CD4-positive, alpha-beta memory T cell (primary cell): ENCODE measurements at places on chromosomes 2 and 18.

DNA sequence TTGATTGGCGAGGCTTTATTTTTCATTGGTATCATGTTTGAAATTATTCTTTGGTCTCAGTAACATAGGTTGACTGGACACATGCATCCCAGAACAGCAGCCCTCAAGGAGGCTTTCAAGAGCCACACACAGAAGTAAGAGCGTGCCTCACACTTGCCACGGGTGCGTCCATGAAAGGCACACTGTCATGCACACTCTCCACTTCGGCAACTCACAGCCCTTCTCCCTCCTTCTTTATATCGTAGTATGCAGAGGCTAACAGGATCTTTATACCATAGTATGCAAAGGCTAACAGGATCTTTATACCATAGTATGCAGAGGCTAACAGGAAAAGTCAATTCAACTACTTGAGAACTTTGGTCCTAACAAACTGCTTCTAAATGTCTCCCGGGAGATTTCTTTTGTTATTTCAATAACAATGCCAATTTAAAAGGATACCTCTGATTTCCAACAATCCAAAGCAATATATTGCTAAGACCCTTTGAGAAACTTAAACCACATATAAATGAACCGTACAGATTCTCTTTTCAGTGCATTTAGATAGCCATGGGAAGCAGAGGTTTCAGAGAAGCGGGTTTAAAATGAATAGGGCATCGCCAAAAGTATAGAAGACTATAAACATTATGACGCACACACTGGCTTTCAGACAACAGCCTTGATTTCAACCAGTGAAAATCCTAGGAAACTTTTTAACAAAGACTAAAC is 26.5 kb upstream of the ZNF516 start:
- H3K4me3 ChIP-seq, result no peak overlapping the region
- peaks cover 4% of the 10 kb centered on the region for H3K4me1 ChIP-seq
- H3K27ac ChIP-seq, result no peak overlapping the region
- H3K36me3 ChIP-seq, result no peaks in the 10 kb centered on the region
- DNase-seq, result no peak

GRCh38 chr2:38294597-38294996 is 82.5 kb downstream of the ATL2 start:
- H3K27ac ChIP-seq, result no peak overlapping the region
- peaks cover 14% of the 10 kb centered on the region for H3K36me3 ChIP-seq
- H3K27me3 ChIP-seq, result no peaks in the 10 kb centered on the region
- H3K4me3 ChIP-seq, result no peak overlapping the region
- DNase-seq, result no peak

- no peak overlapping the region for H3K4me3 ChIP-seq
- H3K27me3 ChIP-seq, result no peaks in the 10 kb centered on the region
- no peak overlapping the region for H3K27ac ChIP-seq
- DNase-seq, result no peak
Measured at GRCh38 chr2:190173392-190173791, 110.9 kb upstream of the MSTN start.

DNA sequence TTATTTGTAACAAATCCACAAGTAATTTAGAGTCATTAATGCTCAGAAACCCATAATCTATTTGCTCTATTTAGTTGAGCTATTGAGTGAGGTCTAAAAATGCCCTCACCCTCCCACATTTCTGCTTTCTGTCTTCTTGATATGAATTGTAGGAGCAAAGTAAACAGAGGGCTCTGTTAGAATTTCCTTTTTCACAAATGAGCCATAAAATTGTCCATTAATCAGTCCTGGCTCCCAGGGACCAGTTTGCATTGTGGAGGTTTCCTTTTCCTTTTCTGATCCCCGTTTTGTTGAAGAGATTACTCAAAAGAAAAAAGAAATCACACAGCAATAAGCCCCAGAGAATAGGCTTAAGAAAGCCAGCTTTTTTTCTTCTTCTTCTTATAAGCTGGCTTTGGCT is 476.7 kb downstream of the EPHA4 start:
- no peak for DNase-seq
- H3K4me3 ChIP-seq, result no peak overlapping the region
- H3K27ac ChIP-seq, result no peak overlapping the region
- H3K36me3 ChIP-seq, result no peaks in the 10 kb centered on the region

- H3K36me3 ChIP-seq, result no peaks in the 10 kb centered on the region
- H3K4me1 ChIP-seq, result no peaks in the 10 kb centered on the region
- no peaks in the 10 kb centered on the region for H3K27me3 ChIP-seq
- H3K27ac ChIP-seq, result no peak overlapping the region
Measured at GRCh38 chr2:205766779-205767359, 84.6 kb downstream of the NRP2 start.

DNA sequence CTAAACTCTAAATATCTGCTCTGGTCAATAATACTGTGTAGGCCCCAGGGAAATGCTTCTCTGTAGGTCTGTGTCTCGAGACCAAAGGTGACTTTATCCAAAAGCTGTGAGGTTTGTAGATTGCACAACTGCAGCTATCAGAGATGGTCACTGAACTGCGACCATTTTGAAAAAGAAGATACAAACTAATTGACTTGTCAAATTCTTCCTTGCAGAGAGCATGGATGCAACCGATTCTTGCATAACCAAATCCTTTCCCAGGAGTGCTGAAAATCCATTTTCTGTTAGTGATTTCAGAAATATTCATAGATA is 155.8 kb downstream of the SH3BP4 start:
- no peaks in the 10 kb centered on the region for H3K36me3 ChIP-seq
- no peaks in the 10 kb centered on the region for H3K27me3 ChIP-seq
- no peak for DNase-seq
- no peak overlapping the region for H3K4me3 ChIP-seq

- no peaks in the 10 kb centered on the region for H3K27me3 ChIP-seq
- H3K27ac ChIP-seq, result no peak overlapping the region
- H3K36me3 ChIP-seq, result no peaks in the 10 kb centered on the region
- no peak overlapping the region for H3K4me3 ChIP-seq
Measured at GRCh38 chr2:118122594-118123281, 34.5 kb downstream of the INSIG2 start.

DNA sequence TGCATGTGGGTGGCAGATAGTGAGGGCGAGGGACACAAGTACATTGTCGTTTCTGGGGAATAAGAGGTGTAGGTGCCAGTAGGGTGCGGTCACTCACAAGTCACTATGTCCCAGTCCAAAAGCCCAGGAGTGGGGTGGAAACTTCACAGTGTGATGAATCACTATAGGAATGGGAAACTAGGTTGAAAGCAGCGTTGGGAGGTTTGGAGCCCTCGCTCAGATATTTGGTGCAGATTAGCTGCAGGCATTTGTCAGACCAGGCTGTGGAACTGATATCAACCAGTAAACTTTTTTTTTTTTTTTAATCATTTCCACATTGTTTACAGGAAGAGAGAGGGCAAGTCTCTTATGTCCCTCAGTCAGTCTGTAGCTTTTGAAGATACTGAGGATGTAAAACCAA is 121.8 kb downstream of the CERS6 start:
- H3K4me3 ChIP-seq, result no peak overlapping the region
- H3K27ac ChIP-seq, result no peak overlapping the region
- H3K4me1 ChIP-seq, result peaks cover 34% of the 10 kb centered on the region
- H3K27me3 ChIP-seq, result no peaks in the 10 kb centered on the region

- H3K27me3 ChIP-seq, result no peaks in the 10 kb centered on the region
- no peaks in the 10 kb centered on the region for H3K4me1 ChIP-seq
- no peak for DNase-seq
- no peaks in the 10 kb centered on the region for H3K36me3 ChIP-seq
Measured at GRCh38 chr2:222261504-222261903, 37.3 kb downstream of the PAX3 start.

GRCh38 chr2:128475427-128476211 is 157.0 kb upstream of the HS6ST1 start:
- H3K27me3 ChIP-seq, result peaks cover 4% of the 10 kb centered on the region
- H3K27ac ChIP-seq, result no peak overlapping the region
- H3K4me1 ChIP-seq, result peaks cover 3% of the 10 kb centered on the region
- H3K4me3 ChIP-seq, result no peak overlapping the region
- DNase-seq, result no peak
- no peaks in the 10 kb centered on the region for H3K36me3 ChIP-seq

DNA sequence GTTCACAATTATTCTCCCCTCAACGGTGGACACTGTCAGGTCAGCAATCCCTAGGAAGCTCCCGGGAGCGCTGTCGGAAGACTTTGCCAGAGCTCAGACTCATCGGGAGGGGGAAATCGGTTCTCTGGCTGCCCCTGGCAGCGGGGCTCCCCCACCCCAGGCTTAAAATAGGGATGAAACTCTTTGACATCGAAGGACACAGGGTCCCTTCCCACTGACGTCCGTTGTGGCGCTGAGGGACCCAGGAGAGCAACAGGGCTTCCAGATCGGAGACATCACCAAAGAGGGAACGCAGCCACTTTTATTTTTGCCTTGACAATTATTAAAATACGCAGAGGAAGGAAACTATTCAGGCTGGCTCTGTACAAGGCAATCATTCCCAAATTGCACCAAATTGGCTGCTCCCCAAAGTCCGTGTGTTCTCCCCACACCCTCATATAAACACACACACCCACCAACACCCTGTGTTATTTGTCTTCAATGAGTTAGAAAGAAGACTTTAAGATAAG is 249.0 kb downstream of the CDH20 start:
- peaks cover 6% of the 10 kb centered on the region for H3K4me1 ChIP-seq
- no peak overlapping the region for H3K4me3 ChIP-seq
- H3K27me3 ChIP-seq, result no peaks in the 10 kb centered on the region
- DNase-seq, result no peak
- no peak overlapping the region for H3K27ac ChIP-seq

DNA sequence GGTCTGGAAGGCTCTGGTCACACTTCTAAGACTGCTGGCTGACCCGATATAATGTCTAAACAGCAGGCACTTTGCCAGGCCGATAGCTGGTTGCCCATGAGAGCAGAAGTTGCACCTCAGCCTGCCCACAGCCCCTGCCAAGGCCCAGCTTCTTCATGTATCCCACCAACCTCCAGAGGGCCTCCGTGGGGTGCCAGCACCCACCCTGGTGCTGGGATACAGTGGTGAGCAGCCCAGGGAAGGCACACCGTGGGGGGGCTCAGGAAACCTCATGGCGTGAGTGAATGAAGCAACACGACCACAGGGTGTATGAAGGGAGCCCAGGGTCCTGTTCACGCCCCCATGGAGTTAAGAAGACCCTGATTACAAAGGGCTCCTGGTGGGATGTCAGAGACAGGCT is 16.2 kb upstream of the GLI2 start:
- H3K27me3 ChIP-seq, result no peaks in the 10 kb centered on the region
- DNase-seq, result no peak
- H3K4me1 ChIP-seq, result no peaks in the 10 kb centered on the region
- no peaks in the 10 kb centered on the region for H3K36me3 ChIP-seq
- H3K4me3 ChIP-seq, result no peak overlapping the region

DNA sequence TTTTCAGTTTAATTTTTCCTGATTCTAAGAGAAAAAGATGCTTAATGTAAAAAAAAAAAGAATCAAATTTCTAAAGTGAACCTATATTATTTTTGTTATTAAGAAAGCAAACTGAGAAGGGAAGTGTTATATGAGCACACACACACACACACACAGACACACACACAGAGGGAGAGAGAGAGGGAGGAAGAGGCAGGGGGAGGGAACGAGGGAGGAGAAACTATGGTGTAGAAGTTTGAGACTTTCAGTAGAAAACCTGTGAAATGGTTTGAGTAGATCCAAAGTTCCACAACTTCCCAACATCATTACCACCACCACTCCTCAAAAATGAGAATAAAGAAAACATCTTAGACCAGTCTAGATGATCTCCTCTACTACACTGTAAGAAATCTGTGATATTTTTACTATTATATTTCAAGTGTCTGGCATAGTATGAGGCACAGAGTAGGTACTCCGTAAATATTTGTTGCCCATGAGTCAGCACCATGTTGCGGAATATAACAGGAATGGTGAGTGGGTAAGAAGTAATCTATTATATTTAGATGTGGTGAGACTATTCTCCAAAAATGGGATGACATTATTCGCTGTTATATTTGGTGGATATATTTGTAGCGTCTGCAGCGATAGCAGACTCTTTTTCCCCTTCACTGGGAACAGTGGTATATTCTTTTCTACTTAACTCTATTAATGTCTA is 149.4 kb upstream of the DNMT3A start:
- H3K27me3 ChIP-seq, result no peaks in the 10 kb centered on the region
- no peak overlapping the region for H3K27ac ChIP-seq
- DNase-seq, result no peak
- H3K4me3 ChIP-seq, result no peak overlapping the region

GRCh38 chr2:39140322-39140847 is 19.5 kb upstream of the SOS1 start:
- H3K27ac ChIP-seq, result no peak overlapping the region
- H3K4me3 ChIP-seq, result no peak overlapping the region
- no peak for DNase-seq
- no peaks in the 10 kb centered on the region for H3K36me3 ChIP-seq
- H3K27me3 ChIP-seq, result no peaks in the 10 kb centered on the region
- peaks cover 81% of the 10 kb centered on the region for H3K4me1 ChIP-seq
